NCI-H345 (cell line): ENCODE measurements at places on chromosomes 3 and 15.
A peak's percentile ranks its signal among the peaks of the same experiment; 100 is the strongest.

DNA sequence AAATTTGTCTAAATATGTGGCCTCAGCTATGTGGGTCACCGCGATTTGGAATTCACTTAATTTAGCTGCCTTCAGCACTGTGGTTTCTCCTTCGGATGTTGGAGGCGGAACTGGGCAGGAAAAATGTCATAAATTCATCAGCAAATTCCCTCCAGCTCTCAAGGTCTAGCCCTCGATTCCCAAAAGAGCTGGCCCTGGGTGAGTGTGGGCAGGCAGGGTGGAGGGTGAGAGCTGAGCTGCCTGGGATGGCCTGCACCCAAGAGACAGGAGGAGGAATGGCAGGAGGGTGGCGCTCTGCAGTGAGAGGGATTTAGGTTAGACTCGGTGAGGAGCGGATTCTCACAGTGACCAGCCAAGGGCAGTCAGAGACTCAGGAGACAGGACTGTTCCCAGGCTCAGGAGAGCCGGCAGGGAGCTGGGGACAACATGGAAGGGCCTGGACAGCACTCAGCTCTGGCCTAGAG, 57.1 kb downstream of the FEM1B start:
- no peak for DNase-seq

DNA sequence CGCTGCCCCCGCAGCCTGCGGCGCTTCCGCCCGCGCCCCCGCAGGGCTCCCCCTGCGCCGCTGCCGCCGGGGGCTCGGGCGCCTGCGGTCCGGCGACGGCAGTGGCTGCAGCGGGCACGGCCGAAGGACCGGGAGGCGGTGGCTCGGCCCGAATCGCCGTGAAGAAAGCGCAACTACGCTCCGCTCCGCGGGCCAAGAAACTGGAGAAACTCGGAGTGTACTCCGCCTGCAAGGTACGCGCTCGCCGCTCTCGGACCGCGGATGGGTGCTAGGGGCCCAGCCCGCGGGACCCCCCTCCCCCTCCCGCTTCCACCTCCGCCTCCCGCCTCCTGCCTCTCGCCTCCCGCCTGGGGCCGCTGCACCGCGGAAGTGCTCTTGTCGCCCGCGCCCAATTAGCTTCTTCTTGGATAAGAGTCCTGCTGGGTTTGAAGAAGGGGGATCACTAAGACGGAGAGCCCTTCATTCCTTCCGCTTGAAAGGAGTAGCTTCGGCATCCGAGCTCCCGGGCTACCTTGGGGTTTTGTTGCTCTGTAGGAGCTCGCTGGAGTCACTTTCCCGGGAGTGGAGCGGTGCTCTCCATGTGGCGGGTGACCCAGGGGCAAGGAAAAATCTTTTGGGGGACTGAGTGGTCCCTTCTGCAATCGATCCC, 426 bp downstream of the KAT2B start:
- peak; percentile 48 for DNase-seq

DNA sequence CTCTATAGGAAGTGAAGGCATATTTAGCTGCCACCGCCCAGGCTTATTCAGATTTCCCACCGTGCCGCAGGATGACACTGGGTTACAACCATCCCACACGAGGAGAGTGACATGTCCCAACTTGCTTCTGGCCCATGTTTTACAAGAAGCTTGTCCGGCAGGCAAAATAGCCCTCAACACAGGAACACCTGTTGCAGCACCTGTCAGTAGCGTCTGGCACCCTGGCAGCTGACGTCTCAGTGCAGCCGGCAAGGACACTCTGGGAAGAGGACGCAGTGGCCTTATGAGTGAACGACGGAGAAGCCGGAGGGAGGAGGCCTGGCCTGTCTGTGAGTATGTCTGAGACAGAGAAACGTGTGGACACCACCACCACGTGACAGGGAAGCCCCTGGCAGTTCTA, 32.1 kb downstream of the FAM174B start:
- DNase-seq = peak; percentile 73

GRCh38 chr15:82298520-82298919, 35.9 kb downstream of the SAXO2 start:
- DNase-seq = no peak

DNA sequence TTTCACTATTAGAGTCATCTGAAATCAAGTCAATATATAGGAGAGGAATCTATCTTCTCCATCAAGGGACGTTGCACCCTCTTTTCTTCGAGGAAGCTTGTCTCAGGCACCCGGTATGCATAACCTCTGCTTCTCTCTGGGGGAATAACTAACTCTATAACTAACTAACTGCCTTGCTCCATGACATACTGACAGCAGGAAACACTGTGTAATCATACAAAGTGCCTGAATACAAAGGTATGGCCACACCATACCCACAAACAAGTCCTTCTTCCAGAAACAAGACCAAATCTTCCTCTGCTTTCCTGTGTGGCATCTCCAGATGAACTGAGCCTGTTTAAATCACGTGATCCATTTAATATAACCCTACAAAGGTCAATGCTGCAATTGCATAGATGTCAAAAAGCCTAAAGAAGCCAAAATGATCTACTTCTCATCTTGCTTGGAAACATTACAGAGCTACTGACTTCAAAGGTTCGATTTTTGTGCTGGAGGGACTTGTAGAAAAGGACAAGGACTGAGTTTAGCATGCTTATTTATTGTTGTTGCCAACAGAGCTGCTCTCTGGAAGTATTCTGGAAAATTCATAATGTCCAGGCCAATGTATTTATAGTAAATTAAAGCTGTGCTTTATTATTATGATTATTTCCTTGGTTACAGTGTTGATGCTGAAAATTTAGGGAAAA, 380.5 kb downstream of the FOXP1 start:
- no peak for DNase-seq

- no peak for DNase-seq
Measured at GRCh38 chr15:83604549-83604948, 49.4 kb upstream of the ADAMTSL3 start.
